ENCODE measurements at places on chromosomes 11 and 22. TPM values are rescaled to one million over a fixed set of nuclear protein-coding genes. Genes with fewer than 3 reads are reported as not detected.

- DNase-seq = no peak
These were observed 608.6 kb upstream of the KIRREL3 start for GRCh38 chr11:127609025-127609773.

- no peak for DNase-seq
These were observed 27.5 kb upstream of the CALCB start for GRCh38 chr11:15045891-15046290.

PDGFB gene
- 11.3 TPM for polyA plus RNA-seq

OR2AG2 gene
- 0.09 TPM for polyA plus RNA-seq

HORMAD2 gene
- polyA plus RNA-seq = not detected

Data from renal cortex interstitium (tissue), 15 donors.